GM12891 (cell line): ENCODE measurements at places on chromosomes 6 and 20.

- DNase-seq, result no peak
Observed at GRCh38 chr6:90714319-90714718, 127.4 kb upstream of the MAP3K7 start.

- no peak for DNase-seq
Observed at GRCh38 chr20:61316346-61316745, 64.3 kb downstream of the CDH4 start.

DNA sequence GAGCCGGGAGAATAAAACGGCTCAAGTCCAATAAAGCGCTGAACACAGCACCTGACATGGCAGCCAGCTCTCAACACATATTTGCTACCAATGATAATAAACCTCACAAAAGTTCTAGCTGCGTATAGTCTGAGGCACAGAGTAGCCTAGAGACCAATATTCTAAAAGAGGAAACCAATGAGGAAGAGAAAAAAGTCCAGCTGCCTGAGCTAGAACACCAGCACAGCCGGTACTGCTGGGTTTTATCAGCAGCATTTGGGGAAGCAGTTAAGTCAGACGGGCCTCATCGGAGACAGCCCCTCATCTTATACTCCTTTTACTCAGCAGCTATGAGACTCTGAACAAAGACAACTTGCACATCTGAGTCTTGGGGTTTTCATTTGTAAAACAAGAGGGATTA is 2.4 kb upstream of the RTF2 start:
- no peak for DNase-seq

DNA sequence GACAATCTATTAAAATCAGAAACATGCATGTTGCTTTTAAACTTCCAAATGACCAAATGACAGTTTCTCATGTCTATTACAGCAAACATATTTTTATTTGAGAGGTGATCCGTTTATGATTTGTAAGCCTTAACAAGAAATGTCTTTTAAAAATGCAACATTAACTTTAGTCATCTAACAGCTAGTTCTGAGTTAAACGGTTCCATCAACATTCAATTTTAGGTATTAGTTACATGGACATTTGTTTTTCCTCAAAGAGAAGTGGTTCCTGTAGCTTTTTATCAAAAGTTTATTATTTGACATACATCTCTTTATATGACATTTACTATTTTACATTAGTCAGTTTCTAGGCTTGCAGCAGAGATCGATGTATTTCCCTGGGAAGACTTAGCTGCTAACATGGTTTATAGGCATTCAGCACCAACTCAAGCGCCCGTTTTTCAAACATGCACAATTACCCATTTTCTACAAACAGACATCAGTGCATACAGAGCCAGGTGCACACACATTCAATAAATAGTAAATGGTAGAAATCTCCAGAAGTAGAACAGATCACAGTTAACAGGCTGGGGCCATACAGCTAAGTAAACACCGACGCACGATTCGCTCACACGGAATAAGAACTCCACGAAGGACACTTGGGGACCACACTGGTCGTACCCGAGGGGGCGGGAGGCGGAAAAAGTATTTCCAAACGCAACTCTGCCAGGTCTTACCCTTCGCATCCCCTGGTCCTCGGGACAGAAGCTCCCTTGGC is 882 bp downstream of the CNR1 start:
- DNase-seq, result no peak

GRCh38 chr6:137815692-137816091 is 51.4 kb upstream of the TNFAIP3 start:
- DNase-seq, result no peak

DNA sequence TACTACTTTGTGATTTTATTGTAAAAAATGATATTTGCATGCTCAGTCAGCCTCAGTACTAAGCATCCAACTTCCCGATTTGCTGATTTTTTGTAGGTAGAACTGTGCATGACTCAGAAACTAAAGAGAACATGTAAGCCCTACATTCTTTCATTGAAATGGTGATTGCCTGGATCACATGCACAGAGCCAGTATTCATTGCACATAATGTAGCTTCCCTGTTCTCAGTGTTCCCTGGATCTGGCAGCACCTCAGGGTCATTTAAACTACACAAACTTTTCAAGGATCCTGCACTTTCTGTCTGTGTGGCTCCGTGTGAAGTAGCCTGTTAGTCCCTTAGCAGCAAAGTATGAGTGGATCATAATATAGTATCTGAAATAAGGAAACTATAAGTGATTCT is 422.9 kb upstream of the AGPAT4 start:
- DNase-seq, result no peak

GRCh38 chr20:16368645-16369292 is 204.5 kb downstream of the KIF16B start:
- DNase-seq, result no peak

GRCh38 chr20:43565758-43566104 is 6.9 kb downstream of the SGK2 start:
- no peak for DNase-seq

DNA sequence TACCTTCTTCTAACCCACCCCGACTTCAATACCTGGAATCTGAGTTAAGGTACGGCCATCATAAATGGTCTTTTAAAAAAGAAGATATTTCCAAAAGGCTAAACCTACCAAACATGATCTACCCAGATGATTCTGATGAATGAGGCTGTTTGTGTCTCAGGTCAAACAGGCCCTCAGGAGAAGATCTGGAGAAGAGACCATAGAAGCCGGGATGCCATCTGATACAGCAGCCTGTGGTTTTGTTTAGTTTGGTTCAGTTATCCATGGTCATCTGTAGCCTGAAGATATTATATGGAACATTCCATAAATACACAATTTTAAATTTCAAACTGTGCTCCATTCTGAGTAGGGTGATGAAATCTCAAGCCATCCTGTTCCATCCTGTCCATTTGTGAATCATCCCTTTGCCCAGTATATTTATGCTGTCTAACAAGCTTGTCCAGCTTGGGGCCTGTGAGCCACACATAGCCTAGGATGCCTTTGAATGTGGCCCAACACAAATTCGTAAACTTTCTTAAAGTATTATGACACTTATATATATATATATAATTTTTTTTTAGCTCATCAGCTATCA is 4.0 kb upstream of the CAP2 start:
- DNase-seq, result no peak

- DNase-seq, result no peak
Observed at GRCh38 chr6:2899596-2899995, 3.5 kb downstream of the SERPINB9 start.

- DNase-seq, result no peak
Observed at GRCh38 chr20:36344517-36345132, 38.5 kb downstream of the DLGAP4 start.

GRCh38 chr6:167995731-167996151 is 1.7 kb upstream of the KIF25 start:
- DNase-seq, result no peak

- DNase-seq, result no peak
Observed at GRCh38 chr20:11716239-11716944, 201.3 kb upstream of the BTBD3 start.

- DNase-seq, result no peak
Observed at GRCh38 chr20:9974324-9974723, 60.5 kb upstream of the ANKEF1 start.

GRCh38 chr20:10523443-10523842 is 88.3 kb downstream of the SLX4IP start:
- DNase-seq, result no peak

DNA sequence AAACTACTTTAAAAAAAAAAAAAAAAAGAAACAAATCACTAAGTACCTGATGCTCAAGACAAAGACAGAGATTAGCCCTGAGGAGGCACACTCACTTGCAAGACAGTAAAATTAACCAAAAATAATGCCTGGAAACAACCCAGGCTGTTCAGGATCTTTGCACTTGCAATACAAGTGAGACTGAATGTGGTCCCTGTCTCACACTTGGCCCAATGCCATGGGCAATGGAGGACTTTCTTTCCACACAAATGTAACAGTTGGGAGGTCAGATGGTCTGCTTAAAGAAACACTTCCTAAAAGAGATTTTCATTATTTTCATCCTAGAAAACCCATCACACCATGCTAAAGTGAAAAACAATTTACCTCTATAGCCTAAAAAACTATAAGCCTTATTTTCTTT is 16.2 kb downstream of the STAU1 start:
- no peak for DNase-seq

DNA sequence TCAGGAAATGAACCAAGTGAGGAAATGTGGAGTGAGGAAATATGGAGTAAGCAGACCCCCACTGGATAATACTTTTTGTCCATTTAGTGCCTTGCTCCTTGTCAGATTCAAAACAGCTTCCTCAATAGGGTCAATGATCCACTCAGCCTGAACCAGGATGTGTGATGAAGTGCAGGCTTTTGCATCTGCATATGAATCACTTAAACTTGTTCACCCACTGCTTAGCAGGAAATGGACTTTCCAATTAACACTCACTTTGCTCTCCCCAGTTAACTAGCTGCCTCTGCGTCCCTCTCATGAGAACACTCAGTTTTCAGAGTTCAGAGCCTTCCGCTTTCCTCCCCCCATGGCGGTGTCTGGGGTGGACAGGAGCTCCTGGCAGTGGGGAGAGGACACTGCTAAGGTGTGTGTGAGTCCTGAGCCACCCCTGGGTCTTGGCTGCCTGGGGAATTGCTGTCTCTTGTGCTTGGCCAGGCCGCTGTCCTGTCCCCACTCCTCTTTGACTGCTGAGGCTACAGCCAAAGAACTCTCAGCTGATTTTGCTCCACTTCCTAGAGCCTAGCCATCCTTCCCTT is 621.8 kb downstream of the CDH26 start:
- DNase-seq, result no peak

DNA sequence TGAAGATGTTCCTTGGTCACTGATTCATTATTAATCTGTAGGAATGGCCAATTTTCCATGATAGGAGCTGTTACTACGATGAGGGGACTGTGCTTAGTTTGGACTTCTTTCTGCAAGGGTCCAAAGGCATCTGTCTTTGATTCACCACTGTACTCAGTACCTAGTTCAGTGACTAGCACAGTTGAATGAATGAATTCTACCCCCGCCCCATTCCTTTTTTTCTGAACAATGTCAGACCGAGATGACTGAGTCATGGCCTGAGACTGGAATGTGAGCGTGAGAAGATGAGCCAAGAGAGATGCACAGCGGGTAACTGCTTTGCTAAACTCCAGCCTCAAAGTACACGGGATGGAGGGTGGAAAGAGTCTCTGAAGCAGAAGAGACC is 419 bp upstream of the SNHG17 start:
- DNase-seq, result no peak

DNA sequence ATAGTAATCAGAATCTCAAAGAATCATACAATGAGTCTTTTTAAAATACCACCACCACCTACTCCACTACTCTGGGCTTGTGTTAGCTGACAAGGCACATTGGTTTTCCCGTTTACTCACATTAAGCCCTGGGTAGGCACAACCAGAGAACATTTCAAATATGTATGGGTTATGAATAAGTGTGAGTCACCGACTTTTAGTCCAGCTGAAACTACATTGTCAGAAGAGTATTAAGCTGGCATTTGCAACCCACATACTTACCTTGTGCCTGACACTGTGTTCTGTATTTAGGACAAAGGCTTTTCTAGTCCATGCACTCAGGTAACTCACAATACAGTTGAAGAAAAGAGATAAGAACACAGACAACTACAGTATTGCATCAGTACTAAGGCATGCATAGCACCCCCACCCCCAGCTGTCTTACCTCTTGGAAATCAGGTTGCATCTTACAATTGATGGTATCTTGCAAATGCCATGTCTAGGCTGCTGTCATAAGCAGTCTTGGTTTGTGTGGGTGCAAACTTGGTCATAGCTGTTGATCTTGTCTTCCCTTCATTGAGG is 40.3 kb upstream of the AHI1 start:
- no peak for DNase-seq

GRCh38 chr6:106094964-106095335 is 8.8 kb downstream of the PRDM1 start:
- DNase-seq, result no peak

GRCh38 chr6:95551678-95552324 is 25.5 kb upstream of the MANEA start:
- no peak for DNase-seq

- DNase-seq, result no peak
Observed at GRCh38 chr6:77123527-77123926, 339.8 kb downstream of the HTR1B start.

DNA sequence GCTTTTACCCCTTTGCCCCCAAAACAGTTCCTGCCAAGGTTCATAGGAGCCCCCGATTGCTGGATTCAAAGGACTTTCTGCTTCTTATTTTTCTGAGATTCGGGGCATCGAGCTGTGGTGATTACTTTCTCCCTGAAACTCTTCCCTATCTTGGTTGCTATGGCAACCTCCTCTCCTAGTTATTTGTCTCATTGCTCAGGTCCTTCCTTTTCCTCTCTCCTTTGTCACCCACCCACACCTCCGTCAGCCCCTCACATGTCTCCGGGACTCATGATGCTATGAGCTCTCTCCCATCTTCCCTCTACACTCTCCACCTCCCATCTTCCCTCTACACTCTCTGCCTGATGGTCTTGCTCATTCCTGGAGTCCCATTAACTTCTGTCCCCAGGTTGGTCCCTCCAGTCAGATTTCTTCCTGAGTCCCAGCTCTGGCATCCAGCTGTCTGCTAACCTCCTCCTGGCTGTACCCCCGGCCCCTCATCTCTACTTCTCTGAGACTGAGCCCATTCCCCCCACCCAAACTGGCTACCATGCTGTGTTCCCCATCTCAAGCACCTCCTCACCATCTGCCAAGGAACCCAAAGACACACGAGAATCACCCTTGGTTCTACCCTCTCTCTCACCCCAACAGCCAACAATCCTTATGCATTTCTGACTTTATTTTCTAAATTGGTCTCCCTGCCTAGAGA is 30.2 kb upstream of the NNAT start:
- no peak for DNase-seq

DNA sequence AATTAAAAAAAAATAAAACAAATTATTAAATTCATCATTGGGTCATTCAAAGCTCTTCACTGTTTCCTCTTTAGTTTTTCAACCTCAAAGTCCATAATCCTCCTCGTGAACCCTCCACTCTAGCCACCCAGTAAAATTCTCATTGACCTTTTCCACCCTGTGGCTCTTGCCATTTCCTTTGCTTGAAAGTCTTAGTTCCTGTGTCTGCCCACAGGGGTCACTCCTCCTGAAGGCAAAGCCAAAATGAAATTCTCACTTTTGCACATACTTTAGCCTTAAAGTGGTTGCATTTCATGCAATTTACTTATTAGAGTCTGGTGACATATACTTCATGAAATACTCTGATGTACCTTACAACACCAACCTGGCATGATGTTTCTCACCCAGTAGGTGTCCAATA is 263.7 kb downstream of the BMP2 start:
- DNase-seq, result no peak

GRCh38 chr20:9742821-9743220 is 96.1 kb downstream of the PAK5 start:
- no peak for DNase-seq

DNA sequence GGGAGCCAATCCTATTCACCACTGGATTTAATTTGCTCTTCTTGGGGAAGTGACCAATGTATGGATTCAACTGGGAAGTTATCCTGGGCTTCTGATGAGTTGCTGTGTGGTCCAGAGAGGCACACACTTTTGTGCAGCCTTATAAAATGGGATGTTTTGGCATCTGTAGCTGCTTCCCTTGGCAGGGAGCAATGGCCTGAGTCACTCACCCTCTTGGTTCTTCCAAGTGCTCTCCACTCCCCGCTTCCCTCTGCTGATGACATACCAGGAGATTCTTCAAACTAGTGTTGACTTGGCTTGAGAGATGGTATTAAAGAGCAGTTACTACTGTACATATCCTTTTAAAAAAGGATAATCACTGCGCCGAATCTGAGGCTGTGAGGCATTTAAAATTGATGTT is 105.8 kb downstream of the JARID2 start:
- DNase-seq, result no peak

- no peak for DNase-seq
Observed at GRCh38 chr20:45810191-45810970, 2.1 kb upstream of the UBE2C start.

- DNase-seq, result no peak
Observed at GRCh38 chr20:54227751-54228150, 19.9 kb downstream of the PFDN4 start.

GRCh38 chr6:63744810-63745209 is 109.2 kb downstream of the PHF3 start:
- DNase-seq, result no peak
